T follicular helper cell (primary cell): ENCODE measurements at places on chromosomes 16 and 17.
A peak's percentile ranks its signal among the peaks of the same experiment; 100 is the strongest.

DNA sequence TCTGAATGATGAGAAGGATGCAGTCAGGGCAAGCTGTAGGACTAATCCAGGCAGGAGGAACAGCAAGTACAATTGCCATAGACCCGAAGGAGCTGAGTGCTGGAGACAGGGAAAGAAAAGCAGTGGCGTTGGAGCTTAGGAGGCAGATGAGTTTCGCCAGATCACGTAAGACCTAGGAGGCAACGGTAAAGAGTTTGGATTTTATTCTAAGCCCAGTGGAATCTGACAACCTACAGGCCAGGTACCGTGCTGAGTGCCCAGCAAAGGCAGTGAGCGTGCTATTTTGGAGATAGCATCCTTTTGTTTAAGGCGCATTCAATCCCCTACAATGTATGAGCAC, 1.2 kb downstream of the USP43 start:
- no peak for DNase-seq

GRCh38 chr17:2400474-2400866, 390 bp downstream of the MNT start:
- DNase-seq: peak; percentile 43

DNA sequence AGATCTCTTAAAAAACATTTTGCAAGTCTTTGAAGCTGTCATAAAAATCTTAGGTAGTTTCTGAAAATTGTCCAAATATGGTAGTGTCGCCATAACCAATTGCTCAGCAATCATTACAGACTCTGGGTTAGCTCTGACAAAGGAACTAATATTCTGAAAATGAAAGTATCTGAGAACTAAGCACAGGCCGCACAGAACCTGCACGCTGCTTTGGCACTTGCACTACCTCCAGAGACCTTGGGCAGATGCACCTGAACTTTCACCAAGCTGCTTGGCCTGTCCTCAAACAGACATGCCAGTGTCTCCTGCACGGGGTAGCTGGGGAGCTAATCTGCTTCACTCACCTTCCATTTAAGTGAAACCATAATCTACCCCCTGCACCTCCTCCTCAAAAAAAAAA, 317.0 kb downstream of the MAF start:
- peak; percentile 10 for DNase-seq

- no peak for DNase-seq
These were observed 2.0 kb downstream of the BCAR1 start for GRCh38 chr16:75249441-75249840.

- peak; percentile 44 for DNase-seq
These were observed 20.0 kb upstream of the SLC35G3 start for GRCh38 chr17:35214192-35214591.

- no peak for DNase-seq
These were observed 51.0 kb upstream of the TOM1L1 start for GRCh38 chr17:54849660-54850059.

- DNase-seq: no peak
These were observed 4.4 kb downstream of the JUP start for GRCh38 chr17:41782142-41782541.
